ENCODE measurements at places on chromosomes 16 and 17.

DNA sequence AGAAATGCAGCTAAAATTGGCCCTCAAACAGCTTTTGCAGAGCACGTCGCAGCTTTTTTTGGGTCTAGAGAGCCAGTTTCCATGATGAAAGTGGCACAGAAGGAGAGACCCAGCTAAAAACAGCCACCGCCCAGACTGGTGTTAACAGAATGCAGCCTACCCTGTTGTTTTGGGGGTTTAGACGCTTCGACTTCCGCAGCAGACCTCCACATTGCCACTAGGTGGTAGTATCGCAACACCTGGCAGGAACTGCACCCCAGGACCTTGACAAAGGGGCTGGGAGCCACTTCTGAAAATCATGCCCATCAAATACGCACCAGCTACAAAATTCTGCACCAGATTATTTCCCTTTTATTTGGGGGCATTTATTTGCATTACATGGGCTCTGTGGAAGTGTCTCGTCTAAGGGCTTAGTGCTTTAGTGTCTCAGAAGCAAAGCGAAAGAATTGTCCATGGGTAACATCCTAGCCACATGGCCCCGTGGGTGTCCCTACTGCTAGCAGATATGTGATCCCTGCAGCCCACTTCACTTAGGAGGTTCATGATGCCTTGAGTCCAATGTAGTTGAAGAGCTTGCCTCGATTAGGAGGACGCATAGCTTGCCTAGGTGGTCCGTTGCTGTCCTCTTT, 167.1 kb downstream of the HAPSTR1 start:
- peak; percentile 35 for DNase-seq

- no peak for DNase-seq
These were observed 25.1 kb downstream of the UNC13D start for GRCh38 chr17:75819116-75819515.

- DNase-seq: peak; percentile 46
These were observed 11.4 kb downstream of the CFAP97D1 start for GRCh38 chr17:43791589-43791988.

GRCh38 chr16:9092282-9092977, 986 bp downstream of the HAPSTR1 start:
- no peak for DNase-seq

DNA sequence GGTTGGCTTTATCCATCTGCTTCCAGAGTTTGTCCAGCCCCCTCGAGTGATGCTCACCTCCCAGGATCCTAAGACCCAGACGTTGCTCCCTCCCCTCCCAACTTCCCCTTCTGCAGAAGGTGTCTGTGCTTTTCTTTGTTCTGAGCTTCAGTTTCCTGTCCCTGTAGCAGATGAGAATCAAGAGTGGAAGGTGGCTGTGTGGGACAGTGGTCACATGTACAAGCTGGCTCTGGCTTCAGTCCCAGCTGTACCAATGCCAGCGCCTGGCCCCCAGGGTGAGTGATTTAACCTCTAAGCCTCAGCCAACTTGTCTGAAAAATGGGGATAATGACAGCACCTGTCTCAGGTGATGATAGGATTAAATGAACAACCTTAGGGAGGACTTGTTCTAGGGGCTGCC, 7.7 kb downstream of the PRR15L start:
- no peak for DNase-seq
